Hematopoietic multipotent progenitor cell treated with erythropoietin and hydrocortisone succinate and interleukin-3 and kit ligand, for 8 days (in vitro differentiated cells): ENCODE measurements at places on chromosomes 7 and 10.
A peak's percentile ranks its signal among the peaks of the same experiment; 100 is the strongest.

GRCh38 chr10:78041170-78042057 is 7.8 kb downstream of the RPS24 start:
- no peak for DNase-seq

DNA sequence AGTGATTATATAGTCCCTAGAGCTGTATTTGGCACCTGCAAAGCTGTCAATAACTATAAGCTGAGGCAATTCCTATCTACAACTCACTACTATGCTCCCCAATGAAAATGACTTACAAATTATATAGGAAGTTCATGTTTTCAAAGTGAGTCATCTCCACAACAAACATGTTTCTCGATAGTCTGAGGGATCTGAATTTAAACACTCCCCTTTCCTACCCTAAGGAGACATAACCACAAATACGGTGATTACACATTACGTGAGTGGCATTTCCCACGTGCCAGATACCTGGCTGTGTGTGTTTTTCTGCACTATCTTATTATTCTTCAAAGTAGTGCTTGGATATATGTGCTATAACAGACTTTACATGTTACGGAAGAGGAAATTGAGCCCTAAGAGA is 122.5 kb upstream of the C1QL3 start:
- no peak for DNase-seq

- no peak for DNase-seq
Observed at GRCh38 chr10:104391150-104391968, 37.7 kb downstream of the CFAP58 start.

DNA sequence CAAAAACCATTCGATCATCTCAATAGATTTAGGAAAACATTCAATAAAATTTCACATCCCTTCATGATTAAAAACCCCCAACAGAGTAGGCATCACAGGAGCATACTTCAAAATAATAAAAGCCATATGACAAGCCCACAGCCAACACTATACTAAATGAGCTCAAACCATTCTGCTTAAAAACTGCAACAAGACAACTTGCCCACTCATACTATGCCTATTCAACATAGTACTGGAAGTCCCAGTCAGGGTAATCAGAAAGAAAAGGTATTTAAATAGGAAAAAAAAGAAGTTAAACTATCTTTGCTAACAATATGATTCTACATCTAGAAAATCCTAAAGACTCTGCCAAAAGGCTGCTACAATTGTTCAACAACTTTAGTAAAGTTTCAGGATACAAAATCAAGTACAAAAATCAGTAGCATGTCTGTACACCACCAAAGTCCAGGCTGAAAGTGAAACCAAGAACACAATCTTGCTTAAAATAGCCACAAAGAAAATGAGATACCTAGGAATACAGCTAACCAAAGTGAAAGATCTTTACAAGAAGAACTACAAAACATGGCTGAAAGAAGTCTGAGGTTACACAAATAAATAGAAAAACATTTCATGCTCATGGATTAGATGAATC is 882.6 kb downstream of the GRM8 start:
- DNase-seq, result no peak

DNA sequence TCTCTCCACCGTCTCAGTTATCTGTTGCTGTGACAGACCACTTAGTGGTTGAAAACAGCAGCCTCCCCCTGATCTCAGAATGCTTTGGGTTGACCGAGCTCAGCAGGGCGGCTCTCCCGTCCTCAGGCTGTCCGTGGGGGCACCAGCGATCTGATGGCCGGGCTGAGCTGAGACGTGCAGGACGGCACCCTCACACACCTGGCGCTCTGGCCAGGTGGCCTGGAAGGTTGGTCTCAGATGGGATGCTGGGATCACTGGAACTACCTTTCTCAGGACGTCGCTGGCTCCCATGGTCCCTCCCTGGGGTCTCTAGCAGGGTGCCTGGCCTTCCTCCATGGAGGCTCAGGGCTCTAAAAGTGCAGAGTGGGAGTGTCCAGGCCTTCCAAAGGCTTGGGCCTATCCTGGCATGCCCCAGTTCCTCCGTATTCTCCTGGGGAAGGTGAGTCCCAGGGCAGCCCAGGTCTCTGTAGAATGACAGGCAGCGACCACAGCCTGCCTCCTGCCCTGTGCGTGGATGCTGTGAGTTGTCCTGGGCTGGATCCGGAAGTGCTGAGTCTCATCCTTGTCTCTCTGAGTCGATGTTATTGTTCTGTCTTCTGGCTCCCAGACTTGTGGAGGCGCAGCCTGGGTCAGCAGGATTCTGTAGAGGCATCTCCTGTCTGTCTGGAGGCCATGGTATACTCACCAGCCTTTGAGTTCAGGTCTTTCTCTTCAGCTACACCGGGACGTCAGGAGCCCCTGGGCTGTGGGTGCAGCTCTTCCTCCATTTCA is 12.2 kb upstream of the PWWP2B start:
- DNase-seq, result no peak

GRCh38 chr7:44231088-44231487 is 30.3 kb downstream of the YKT6 start:
- DNase-seq, result no peak

- peak; percentile 36 for DNase-seq
Observed at GRCh38 chr10:73407495-73407894, 6.4 kb downstream of the ANXA7 start.

- DNase-seq, result peak; percentile 99
Observed at GRCh38 chr10:97664282-97664850, 22.7 kb downstream of the AVPI1 start.

DNA sequence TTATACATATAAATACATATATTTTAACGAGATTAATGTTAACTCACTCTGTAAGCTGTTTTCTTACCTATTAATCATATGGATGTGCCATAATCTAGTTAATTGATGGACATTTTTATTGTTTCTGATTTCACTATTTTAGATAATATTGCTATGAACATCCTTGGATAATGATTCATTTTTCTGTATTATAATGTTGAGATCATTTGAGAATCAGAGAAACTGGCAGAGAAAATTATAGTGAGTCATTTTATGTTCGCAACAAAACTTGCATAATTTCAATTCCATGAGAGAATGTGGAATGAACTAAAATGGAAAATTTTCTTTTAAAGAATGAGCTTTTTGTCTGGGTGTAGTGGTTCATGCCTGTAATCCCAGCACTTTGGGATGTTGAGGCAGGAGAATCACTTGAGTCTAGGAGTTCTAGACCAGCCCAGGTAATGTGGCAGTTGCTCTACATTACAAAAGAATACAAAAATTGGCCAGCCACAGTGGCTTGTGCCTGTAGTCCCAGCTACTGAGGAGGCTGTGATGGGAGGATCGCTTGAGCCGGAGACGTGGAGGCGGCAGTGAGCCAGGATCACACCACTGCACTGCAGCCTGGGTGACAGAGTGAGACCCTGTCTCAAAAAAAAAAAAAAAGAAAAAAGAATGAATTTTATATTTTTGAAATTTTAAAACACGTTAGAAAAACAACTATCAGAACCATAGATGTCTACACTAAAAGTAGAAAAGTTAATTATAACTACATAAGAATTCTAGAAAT is 40.5 kb downstream of the PAPSS2 start:
- DNase-seq, result no peak

DNA sequence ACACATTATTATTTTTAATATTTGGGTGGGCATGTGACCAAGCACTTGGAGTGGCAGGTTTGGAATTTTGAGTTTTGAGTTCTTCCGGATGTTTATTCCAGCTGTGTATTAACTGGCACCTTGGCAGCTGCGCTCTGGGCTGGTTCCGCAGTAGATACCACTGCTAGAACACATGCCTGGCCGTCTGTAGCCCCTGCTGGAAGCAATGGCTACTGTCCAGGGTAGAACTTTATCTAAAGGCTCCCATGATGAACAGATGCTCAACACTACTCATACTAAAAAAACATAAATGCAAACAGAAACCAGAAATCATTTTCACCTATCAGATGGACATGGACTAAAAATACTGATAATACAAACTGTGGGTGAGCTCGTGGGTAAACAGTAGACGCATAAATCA is 19.4 kb upstream of the SH3PXD2A start:
- no peak for DNase-seq

- no peak for DNase-seq
Observed at GRCh38 chr7:110522061-110522760, 568.7 kb upstream of the LRRN3 start.

GRCh38 chr10:79275431-79275851 is 71.8 kb upstream of the PPIF start:
- no peak for DNase-seq

DNA sequence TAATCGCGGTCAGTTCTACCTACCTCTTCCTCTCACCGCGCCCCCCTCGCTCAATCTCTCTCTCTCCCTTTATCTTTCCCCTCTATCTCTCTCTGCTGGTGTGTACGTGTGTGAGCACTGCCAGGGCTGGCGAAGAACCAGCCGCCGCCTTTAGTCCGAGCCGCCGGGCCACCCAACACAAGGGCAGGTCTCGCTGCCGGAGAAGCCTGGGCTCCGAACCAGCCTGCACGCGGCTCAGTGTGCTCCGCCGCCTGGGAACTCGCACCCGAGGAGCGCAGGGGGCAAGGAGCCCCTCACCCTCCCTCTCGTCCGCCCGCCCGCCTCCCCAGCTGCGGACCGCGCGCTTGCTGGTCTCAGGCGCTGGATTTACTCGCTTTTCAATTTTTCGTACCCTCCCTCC is 1.7 kb downstream of the NXPH1 start:
- DNase-seq, result no peak

DNA sequence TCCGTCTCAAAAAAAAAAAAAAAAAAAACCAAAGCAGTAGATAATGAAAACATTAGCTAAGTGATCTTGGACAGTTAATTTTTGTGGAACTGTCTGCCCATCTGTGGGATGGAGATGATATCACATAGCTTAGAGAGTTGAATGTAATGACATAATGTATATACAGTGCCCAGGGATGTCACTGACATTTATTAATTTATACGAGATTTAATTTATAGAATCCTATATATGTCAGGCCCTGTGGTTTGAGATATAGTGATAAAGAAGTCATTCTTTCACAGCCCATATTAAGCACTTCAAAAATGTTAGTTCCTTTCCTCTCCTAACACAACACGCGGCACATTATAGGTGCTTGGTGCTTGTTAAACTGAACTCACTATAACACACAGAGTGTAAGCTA is 4.0 kb downstream of the ENO4 start:
- no peak for DNase-seq

DNA sequence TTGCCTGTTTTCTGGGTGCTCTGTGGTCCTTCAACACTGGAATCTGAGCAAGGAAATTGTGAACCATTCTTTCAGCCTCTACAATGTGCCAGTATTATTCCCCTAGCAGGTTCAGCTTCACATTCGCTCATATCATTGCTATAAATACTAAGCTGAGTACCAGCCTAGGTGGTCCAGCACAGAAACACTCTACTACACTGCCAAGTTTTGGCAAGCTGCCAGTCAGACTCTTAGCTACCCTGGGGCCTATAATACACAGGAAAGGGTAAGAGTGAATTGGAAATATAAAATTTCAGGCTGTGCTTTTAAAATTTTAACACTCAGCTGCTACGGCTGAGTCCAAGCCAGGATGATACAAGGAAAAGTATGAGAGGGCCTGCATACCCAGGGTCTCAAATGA is 49.9 kb upstream of the PPP1R3A start:
- DNase-seq, result no peak

GRCh38 chr10:22647244-22647643 is 67.1 kb downstream of the PIP4K2A start:
- DNase-seq, result no peak

DNA sequence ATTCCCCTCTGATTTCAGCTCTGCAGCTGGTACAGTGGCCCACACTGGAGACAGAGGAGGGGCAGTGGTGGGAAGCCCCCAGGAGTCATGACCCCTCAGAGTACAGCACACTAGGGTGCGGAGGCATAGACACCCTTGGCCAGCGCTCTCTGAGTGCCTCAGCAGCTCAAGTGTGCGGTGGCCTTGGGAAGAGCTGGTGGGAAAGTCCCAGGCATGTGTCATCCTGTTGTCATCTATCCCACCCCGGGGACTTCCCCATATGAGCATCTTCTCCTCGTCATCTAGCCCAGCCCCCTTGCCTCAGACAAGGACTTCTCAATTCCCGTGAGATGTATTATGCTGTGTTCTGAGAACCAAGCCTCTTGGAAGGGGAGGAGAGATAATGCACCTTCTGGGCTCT is 15.6 kb upstream of the PPIF start:
- DNase-seq, result peak; percentile 27

- DNase-seq, result no peak
Observed at GRCh38 chr10:60798031-60798430, 19.8 kb downstream of the CDK1 start.

DNA sequence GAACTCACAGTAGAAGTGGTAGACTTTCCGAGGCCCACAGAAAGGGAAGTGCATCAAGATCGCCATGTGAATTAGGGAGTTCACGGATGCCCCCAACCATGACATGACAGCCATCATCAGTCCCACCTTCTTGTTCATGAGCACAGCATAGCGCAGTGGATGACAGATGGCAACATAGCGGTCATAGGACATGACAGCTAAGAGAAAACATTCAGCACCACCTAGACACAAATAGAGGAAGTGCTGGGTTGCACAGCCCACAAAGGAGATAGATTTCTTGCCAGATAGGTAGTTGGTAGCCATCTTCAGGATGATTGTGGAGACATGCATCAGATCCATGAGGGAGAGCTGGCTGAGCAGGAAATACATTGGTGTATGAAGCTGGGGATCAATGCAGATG is 342 bp downstream of the OR2AE1 start:
- DNase-seq, result peak; percentile 18

- DNase-seq, result no peak
Observed at GRCh38 chr10:116151076-116151475, 121.9 kb downstream of the GFRA1 start.

DNA sequence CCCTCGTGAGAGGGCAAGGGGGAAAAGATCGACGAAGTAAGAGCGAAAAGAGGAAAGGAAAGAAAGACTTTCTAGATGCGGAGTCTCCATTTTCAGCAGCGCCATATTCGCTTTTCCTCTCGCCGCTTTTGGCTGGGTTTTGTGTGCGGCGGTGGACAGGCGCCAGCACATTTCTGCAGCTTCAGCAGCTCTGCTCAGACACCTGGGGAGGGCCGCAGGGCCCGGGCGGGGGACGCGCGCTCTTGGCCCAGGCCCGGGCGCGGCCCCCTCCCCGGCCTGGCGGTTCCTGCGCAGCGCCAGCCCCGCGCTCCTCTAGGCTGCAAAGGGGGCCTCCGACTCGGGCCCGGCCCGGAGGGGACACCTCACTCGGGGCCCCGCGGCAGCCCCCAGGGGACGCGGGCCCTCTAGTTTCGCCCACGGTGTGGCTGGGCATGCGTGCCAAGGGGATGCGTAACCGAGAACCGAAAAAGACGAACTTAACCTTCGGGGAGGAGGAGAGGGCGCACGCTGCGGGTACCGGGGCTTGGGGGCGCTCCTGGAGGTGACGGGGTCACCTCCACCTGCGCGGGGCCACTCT is 34.5 kb upstream of the EBLN1 start:
- DNase-seq, result peak; percentile 41
